Tibial artery (tissue), 4 donors: ENCODE measurements at places on chromosomes 2 and 18.

DNA sequence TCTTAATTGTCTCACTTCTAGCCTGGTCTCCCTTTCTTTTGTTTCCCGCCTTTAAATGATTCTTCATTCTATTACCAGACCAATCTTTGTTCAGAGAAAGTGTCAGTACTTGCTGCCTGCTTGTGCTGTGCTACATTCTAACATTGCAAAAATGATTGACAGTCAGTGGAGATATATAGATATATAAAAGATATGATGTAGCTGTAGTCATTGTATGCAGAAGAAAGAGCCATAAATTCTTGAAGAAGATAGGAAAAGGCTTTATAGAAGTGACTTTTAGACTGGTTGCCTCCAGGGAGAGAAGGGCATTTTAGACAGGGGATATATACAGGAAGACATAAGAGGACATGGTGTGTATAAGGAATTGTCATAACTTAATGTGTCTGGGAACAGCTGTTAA, 13.6 kb downstream of the AGPS start:
- no peak overlapping the region for H3K27ac ChIP-seq
- no peaks in the 10 kb centered on the region for H3K36me3 ChIP-seq
- DNase-seq = no peak
- no peak overlapping the region for H3K4me3 ChIP-seq
- no peaks in the 10 kb centered on the region for H3K27me3 ChIP-seq
- H3K4me1 ChIP-seq = peaks cover 9% of the 10 kb centered on the region

DNA sequence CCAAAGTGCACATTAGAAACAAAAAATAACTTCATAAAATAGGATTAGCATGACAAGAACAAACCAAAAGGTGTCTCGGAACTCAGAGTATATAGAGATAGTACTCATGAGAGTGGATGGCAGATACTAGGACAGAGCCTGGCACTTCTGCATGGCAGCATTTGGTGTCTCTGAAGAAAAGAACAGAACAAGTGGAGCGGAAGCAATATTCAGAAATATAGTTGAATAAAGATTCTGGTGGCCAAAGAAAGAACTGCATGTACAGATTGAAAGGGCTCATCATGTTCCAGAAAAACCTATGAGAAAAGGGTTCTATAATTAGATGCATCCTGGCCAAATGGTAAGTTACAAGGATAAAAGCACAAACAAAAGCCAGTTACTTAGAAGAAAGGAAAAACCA, 90.9 kb downstream of the CCDC138 start:
- no peaks in the 10 kb centered on the region for H3K36me3 ChIP-seq
- H3K27me3 ChIP-seq = no peaks in the 10 kb centered on the region
- H3K4me1 ChIP-seq = no peaks in the 10 kb centered on the region
- no peak for DNase-seq
- no peak overlapping the region for H3K27ac ChIP-seq
- no peak overlapping the region for H3K4me3 ChIP-seq

DNA sequence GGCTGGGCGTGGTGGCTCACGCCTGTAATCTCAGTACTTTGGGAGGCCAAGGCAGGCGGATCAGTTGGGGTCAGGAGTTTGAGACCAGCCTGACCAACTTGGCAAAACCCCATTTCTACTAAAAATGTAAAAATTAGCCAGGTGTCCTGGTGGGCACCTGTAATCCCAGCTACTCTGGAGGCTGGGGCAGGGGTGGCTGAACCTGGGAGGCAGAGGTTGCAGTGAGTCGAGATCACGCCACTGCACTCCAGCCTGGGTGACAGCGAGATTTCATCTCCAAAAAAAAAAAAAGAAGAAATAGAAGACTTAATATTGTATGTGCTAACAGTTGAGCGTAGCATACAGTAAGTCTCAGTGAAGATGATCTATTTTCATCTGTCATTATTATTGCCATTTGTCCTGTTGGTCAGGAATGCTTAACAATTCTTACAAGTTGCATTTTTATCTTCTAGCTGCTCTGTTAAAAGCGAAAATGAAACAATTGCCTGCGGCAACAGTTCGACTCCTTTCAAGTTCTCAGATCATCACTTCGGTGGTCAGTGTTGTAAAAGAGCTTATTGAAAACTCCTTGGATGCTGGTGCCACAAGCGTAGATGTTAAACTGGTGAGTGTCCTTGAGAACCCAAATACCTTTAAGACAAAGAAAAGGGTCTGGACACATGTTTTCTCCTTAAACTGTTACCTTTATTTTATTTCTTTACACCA, 7.2 kb downstream of the PMS1 start:
- H3K4me3 ChIP-seq = no peak overlapping the region
- no peak for DNase-seq
- no peak overlapping the region for H3K27ac ChIP-seq
- H3K27me3 ChIP-seq = no peaks in the 10 kb centered on the region
- H3K4me1 ChIP-seq = no peaks in the 10 kb centered on the region

- no peak overlapping the region for H3K4me3 ChIP-seq
- DNase-seq = no peak
- no peaks in the 10 kb centered on the region for H3K27me3 ChIP-seq
- no peaks in the 10 kb centered on the region for H3K36me3 ChIP-seq
- no peaks in the 10 kb centered on the region for H3K4me1 ChIP-seq
Measured at GRCh38 chr2:232436381-232437194, 19.4 kb upstream of the ALPI start.

DNA sequence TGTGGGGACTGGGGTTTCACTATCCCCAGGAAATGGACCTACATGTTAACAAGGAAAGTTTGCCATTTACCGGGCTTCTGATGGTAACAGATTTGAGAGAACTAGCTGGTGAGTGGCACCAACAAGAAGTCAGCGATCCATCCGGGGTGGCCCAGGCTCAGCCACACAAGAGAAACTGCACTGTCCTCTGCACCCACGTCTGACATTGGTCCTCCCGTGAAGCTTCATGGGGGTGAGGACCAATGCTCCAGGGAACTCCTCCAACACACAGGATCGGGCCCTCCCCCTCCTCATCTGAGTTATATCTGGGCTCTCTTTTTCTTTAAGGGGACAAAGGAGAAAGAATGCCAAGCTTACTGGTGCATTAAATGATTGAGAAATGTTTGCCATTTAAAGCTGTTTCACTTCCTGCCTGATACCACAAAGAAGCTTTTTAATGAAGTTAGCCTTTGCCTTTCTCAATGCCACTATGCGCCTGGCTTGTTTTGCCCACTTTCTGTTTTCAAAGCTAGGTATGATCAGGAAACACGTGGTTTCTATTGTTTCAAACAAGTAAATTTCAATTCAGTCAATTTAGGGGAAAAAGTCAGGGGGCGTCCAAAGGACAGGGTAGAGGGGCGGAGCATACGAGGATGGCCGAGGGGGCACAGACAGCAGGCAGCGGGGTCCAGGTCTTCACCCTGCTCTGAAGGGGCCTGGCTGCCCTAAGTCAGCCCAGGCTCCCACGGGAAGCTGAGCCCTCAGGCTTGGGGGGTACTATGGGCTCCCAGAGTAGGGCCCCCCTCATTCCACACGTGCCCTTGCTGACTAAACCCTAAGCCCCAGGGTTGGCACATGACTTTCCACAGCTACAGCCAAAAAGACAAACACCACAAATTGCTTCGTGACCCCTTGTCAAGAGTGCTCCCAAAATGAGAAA, 204.0 kb upstream of the ID2 start:
- no peak overlapping the region for H3K4me3 ChIP-seq
- peak; percentile 59 for DNase-seq
- H3K27me3 ChIP-seq = peaks cover 6% of the 10 kb centered on the region
- H3K4me1 ChIP-seq = no peaks in the 10 kb centered on the region
- no peaks in the 10 kb centered on the region for H3K36me3 ChIP-seq
- H3K27ac ChIP-seq = no peak overlapping the region

DNA sequence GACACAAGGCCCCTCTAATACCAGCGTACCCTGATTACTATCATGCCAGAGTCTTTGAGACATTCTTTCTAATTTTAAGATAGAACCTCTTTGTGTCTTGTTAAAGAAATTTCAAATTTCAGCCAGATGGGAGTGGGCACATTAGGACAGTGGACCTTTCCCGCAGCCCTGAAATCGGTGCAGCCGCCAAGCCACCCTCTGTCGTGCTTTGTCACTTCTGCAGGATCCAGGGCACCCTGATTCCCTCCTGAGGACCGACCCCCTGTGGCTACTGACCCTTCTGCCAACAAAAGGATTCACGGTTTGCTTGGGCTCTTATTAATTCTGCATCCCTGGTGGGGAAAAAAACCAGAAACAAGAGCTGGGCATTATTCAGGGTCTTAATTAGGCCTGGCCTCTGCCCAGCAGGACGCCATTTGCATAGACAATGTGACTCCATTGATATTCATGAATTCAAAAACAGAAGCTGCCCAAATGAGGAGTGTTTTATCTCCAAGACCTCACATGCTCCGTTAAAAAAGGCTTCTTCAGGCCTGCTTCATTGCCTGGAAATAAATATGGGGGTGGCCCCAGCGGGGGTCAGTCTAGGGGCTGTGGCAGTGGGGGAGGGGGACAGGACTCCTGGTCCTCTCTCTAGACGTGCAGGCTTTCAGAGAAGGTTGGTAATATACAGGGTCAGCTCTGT, 116.9 kb downstream of the ALPK2 start:
- no peak for DNase-seq
- no peaks in the 10 kb centered on the region for H3K4me1 ChIP-seq
- H3K27me3 ChIP-seq = no peaks in the 10 kb centered on the region

GRCh38 chr2:240983361-240983995, 14.9 kb upstream of the SNED1 start:
- no peak overlapping the region for H3K27ac ChIP-seq
- H3K27me3 ChIP-seq = peaks cover 34% of the 10 kb centered on the region

- H3K36me3 ChIP-seq = no peaks in the 10 kb centered on the region
- H3K27me3 ChIP-seq = no peaks in the 10 kb centered on the region
- H3K4me3 ChIP-seq = no peak overlapping the region
- H3K4me1 ChIP-seq = no peaks in the 10 kb centered on the region
- H3K27ac ChIP-seq = no peak overlapping the region
- no peak for DNase-seq
Measured at GRCh38 chr2:201859949-201860348, 53.6 kb downstream of the CDK15 start.
